ENCODE measurements at places on chromosomes 7 and 10.
A peak's percentile ranks its signal among the peaks of the same experiment; 100 is the strongest.

GRCh38 chr7:21618706-21619105 lies 75.9 kb downstream of the DNAH11 start:
- H3K4me3 ChIP-seq: no peak overlapping the region
- H3K27me3 ChIP-seq: no peaks in the 10 kb centered on the region
- DNase-seq: no peak
- no peaks in the 10 kb centered on the region for H3K36me3 ChIP-seq

- DNase-seq: no peak
- H3K27me3 ChIP-seq: no peaks in the 10 kb centered on the region
- H3K36me3 ChIP-seq: peaks cover 8% of the 10 kb centered on the region
- peaks cover 17% of the 10 kb centered on the region for H3K4me1 ChIP-seq
These were observed 5.6 kb downstream of the POLR3A start for GRCh38 chr10:78023741-78024140.

DNA sequence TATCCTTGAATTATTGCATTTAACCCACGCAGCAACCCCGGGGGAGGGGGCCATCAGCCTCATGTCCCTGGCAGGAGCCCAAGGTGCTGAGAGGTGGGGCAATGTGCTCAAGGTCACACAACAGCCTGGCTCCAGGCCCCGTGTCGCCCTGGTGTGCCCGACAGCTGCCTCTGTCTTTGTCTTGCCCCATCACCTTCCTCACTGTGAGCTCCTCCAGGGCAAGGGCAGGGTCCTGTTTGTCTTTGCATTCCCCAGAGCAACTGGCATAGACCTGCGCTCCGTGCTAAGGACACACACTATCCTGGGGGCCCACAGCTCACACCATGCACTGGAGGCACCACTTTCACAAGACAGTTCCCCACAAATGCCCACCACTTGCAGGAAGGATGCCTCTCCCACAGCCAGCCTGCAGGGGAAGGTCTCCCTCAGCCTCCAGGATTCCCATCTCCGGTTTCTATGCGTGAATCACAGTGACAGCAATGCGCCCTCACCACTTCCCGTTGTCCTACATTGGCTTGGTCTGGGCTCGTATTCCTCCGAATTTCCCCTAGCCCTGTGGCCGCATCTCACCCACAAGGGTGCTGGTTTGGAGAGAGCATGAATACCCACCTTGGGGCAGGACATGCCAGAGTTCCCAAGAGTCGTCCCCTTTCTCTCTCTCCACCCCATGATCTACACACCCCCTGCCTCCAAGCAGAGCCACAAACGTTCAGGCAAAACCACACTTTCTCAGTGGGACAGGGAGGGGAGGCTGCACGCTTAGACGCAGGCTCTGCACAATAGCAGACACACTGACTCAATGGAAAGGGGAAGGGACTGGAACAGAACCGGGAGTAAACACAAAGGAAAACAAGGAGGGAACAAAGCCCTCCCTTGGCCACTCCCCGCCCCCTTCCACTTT lies 10.3 kb downstream of the ITPRIP start:
- peak overlapping the region; percentile 99 for H3K27ac ChIP-seq
- no peaks in the 10 kb centered on the region for H3K27me3 ChIP-seq
- H3K4me1 ChIP-seq: peaks cover 100% of the 10 kb centered on the region
- peak; percentile 54 for DNase-seq

GRCh38 chr10:88494537-88494936 lies 88.6 kb downstream of the RNLS start:
- no peak overlapping the region for H3K4me3 ChIP-seq
- H3K4me1 ChIP-seq: peaks cover 28% of the 10 kb centered on the region
- H3K27ac ChIP-seq: no peak overlapping the region
- H3K36me3 ChIP-seq: no peaks in the 10 kb centered on the region
- H3K27me3 ChIP-seq: no peaks in the 10 kb centered on the region

GRCh38 chr10:94571081-94571480 lies 25.5 kb downstream of the HELLS start:
- DNase-seq: no peak
- H3K4me3 ChIP-seq: no peak overlapping the region
- H3K27me3 ChIP-seq: no peaks in the 10 kb centered on the region
- no peak overlapping the region for H3K27ac ChIP-seq
- no peaks in the 10 kb centered on the region for H3K4me1 ChIP-seq

- H3K27ac ChIP-seq: no peak overlapping the region
- no peak for DNase-seq
- H3K27me3 ChIP-seq: no peaks in the 10 kb centered on the region
- H3K4me3 ChIP-seq: no peak overlapping the region
- no peaks in the 10 kb centered on the region for H3K4me1 ChIP-seq
These were observed 11.6 kb upstream of the ERCC6 start for GRCh38 chr10:49550563-49550962.

DNA sequence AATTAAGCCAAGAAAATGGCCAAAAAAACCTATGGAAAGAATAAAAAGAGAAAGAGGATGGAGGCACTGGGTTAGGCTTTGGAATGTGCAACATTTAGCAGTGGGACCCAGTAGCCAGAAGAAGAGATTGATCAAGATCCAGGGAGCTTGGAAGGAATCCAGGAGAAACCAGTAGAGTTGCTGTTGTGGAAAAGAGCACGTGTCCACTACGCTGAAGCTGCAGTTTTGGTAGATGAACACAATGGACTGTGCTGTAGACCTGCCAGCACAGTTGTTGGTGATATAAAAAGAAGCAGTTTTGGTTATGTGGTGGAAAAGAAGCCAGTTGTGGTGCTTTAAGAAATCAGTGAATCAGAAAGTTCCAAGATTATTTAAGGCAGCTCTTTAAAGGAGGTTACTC lies 802.2 kb upstream of the POM121L12 start:
- H3K4me3 ChIP-seq: no peak overlapping the region
- H3K36me3 ChIP-seq: no peaks in the 10 kb centered on the region
- H3K27ac ChIP-seq: no peak overlapping the region
- no peak for DNase-seq

- no peak overlapping the region for H3K27ac ChIP-seq
- H3K4me1 ChIP-seq: no peaks in the 10 kb centered on the region
- H3K4me3 ChIP-seq: no peak overlapping the region
- H3K36me3 ChIP-seq: no peaks in the 10 kb centered on the region
- no peak for DNase-seq
These were observed 7.8 kb downstream of the PDIA4 start for GRCh38 chr7:149020483-149020882.

GRCh38 chr7:22210355-22210754 lies 146.6 kb downstream of the RAPGEF5 start:
- H3K27ac ChIP-seq: peak overlapping the region; percentile 8
- H3K27me3 ChIP-seq: no peaks in the 10 kb centered on the region
- H3K4me3 ChIP-seq: no peak overlapping the region
- H3K4me1 ChIP-seq: peaks cover 28% of the 10 kb centered on the region
- no peaks in the 10 kb centered on the region for H3K36me3 ChIP-seq
- no peak for DNase-seq

- no peak for DNase-seq
- H3K4me3 ChIP-seq: no peak overlapping the region
- H3K4me1 ChIP-seq: no peaks in the 10 kb centered on the region
- H3K36me3 ChIP-seq: no peaks in the 10 kb centered on the region
- H3K27ac ChIP-seq: no peak overlapping the region
These were observed 41.5 kb upstream of the DMTF1 start for GRCh38 chr7:87110778-87111177.

DNA sequence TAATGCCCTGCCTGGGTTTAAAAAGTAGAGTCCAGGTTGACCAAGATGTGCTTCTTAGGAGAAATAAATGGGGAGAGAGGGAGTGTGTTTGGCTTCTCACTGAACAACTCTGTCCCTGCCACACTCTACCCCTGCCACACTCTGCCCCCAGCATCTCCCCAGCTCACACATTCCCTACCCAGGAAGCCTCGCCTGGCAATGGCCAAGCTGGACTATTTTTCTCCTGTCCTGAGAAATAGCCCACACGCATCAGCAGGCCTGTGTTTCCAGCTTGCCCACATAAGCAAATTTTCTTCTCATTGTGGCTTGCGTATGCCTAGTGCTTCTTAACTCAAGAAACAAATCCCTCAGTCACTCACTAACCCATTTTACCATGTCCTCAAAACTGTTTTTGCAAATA lies 1.8 kb downstream of the LRRC18 start:
- no peak for DNase-seq
- no peak overlapping the region for H3K4me3 ChIP-seq
- no peaks in the 10 kb centered on the region for H3K27me3 ChIP-seq
- H3K36me3 ChIP-seq: no peaks in the 10 kb centered on the region

- no peak overlapping the region for H3K4me3 ChIP-seq
- no peaks in the 10 kb centered on the region for H3K36me3 ChIP-seq
- no peaks in the 10 kb centered on the region for H3K27me3 ChIP-seq
- DNase-seq: peak; percentile 71
These were observed 36.6 kb upstream of the TNPO3 start for GRCh38 chr7:129091484-129092002.

- no peaks in the 10 kb centered on the region for H3K27me3 ChIP-seq
- peak overlapping the region; percentile 63 for H3K4me3 ChIP-seq
- H3K36me3 ChIP-seq: no peaks in the 10 kb centered on the region
- no peak overlapping the region for H3K27ac ChIP-seq
- DNase-seq: no peak
These were observed 1.1 kb upstream of the ING3 start for GRCh38 chr7:120949393-120949911.

- H3K27me3 ChIP-seq: no peaks in the 10 kb centered on the region
- no peaks in the 10 kb centered on the region for H3K4me1 ChIP-seq
- no peak overlapping the region for H3K27ac ChIP-seq
These were observed 246.8 kb downstream of the RNLS start for GRCh38 chr10:88336334-88336733.

DNA sequence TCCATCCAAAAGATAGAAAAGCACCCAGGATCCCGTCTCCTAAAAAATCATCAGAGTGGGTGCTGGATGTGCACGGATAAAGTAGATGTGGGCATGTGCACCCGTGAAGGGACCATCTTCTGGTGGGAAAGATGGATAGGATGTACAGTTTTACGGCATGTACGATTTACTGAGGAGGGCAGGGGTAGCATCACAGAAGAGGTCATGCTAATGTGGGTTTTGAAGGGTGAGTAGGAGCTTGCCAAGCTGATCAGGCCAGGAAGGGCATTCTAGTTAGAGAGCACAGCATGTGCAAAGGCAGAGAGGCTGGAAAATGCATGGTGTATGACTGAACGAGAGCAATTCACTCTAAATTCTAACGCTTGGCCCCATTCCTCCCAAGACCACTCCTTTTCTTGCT lies 7.8 kb upstream of the CRHR2 start:
- H3K27me3 ChIP-seq: peaks cover 5% of the 10 kb centered on the region
- DNase-seq: no peak
- H3K4me1 ChIP-seq: peaks cover 5% of the 10 kb centered on the region
- no peaks in the 10 kb centered on the region for H3K36me3 ChIP-seq

- no peak overlapping the region for H3K4me3 ChIP-seq
- H3K36me3 ChIP-seq: no peaks in the 10 kb centered on the region
- H3K27me3 ChIP-seq: no peaks in the 10 kb centered on the region
- peak; percentile 46 for DNase-seq
These were observed 20.4 kb upstream of the PIK3AP1 start for GRCh38 chr10:96740579-96741281.

GRCh38 chr10:47396311-47396717 lies 12.2 kb upstream of the ZNF488 start:
- H3K4me3 ChIP-seq: no peak overlapping the region
- no peaks in the 10 kb centered on the region for H3K36me3 ChIP-seq
- no peaks in the 10 kb centered on the region for H3K27me3 ChIP-seq
- H3K4me1 ChIP-seq: no peaks in the 10 kb centered on the region
- no peak for DNase-seq

GRCh38 chr7:131281266-131282048 lies 46.2 kb upstream of the MKLN1 start:
- no peak for DNase-seq
- H3K4me1 ChIP-seq: peaks cover 23% of the 10 kb centered on the region
- no peak overlapping the region for H3K4me3 ChIP-seq
- no peaks in the 10 kb centered on the region for H3K36me3 ChIP-seq

Data from heart right ventricle (tissue), 16 donors.